ENCODE measurements at places on chromosomes 2 and 18.
A peak's percentile ranks its signal among the peaks of the same experiment; 100 is the strongest.

DNA sequence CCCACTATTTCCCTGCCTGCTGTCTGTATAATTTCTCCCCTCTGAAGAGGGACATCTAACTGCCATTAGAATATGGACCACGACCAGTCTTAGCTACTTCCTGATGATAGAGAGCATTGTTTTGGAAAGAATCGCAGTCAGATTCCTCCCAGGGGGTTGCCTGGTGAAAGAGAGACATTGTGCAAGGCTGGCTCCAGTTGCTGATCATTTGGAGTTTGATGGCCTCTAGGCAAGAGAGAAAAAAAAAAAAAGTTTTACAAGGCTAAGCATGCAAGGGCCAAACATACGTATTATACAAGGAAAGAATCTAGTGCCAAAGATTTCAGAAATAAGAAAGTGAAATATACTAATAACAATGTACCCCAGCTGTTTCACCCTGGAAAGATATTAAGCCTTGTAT lies 182.2 kb downstream of the CMPK2 start:
- no peak for DNase-seq

DNA sequence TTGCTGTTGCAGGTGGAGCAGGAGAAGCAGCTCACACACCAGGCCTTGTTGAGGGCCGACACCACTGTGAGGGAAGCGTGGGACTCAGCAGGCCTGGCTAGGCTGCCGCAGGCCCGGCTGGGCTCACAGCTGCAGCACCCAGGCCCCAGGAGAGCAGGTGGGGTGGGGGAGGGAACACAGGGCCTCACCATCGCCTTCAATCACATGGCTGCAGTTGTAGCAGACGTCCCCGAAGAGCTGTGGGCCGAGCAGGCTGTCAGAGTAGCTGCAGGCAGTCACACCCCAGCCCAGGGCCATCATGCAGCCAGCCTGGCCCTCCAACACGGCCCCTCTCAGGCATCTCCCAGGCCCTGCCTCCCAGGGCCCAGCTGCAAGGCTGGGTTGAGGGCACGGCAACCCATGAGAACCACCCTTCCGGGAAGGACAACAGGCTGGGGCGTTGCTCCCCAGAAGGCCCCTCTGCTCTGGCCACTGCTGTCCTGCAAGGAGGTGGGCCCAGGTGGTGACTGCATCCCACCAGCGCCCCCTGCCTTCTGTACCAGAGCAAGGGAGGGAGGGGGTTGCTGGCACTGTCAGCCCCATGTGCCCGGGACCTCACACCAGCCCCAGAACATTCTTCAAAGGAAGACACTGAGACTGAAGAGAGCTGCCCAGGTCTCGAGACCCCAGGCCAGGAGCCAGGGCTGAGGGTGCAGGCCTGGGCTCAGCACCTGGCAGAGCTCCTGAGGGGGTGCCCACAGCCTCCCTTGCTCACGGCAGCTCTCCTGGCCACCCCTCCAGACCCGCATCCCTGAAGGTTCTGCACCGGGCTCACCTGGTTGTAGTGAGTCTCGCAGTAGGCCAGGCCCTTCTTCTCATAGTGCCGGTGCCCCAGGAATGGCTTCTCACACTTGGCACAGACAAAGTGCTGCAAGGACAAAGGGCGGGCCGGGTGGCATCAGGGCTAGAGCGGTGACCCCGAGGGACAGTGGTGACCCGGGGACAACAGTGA lies 5.6 kb upstream of the GPR17 start:
- DNase-seq: no peak

DNA sequence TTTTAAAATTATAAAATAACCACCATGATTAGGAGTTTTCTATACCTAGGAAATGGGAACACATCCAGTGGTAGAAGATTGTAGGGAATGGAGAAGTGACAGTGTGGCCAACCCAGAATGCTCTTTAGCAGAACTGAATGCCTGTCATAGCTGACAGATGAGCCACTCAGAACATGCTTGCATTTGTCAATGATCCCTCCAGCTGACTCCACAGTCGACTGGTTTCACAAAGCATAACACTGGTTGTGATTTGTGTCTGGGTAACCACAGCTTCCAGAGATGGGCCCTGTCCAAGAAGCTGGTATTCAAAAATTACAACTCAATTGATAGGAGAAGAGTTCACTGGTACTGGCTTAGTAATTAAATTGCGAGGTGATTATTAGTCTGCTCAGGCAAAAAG lies 9.0 kb upstream of the CTIF start:
- DNase-seq: no peak

- DNase-seq: no peak
Measured at GRCh38 chr2:123811846-123812245, 213.2 kb upstream of the CNTNAP5 start.

DNA sequence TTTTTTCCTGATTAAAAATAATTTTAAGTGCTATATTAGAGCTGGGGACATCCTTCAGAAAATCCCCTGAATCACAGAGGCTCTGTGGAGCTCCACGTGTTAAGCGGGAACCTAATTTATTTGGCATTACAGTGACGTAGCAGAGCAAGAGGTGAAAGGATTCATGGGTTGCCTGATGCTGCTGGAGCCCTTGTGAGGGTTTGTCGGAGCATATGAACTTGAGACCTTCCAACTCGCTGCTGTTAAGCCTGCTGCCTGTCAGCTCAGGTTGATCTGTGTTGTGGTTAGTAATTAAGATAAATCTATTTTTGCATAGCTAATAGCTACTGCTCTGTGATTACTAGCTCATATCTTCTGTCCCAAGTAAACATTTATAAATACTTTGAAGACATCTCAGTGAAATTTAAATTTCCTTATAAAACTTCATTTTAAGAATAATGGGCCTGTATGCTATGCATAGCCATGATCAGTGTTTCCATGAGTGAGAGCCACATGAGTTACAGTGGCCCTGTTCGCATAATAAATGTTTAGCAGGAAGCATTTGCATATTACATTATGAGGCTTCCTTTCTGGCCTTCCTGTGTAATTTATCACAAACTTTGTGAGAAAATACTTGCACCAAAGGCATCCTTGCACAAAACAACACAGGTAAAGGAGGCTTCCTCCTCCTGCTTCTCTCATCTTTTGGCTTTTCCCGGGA lies 438.9 kb downstream of the PTPRM start:
- no peak for DNase-seq

GRCh38 chr2:233443511-233444183 lies 89.4 kb downstream of the DGKD start:
- DNase-seq: peak; percentile 73

- DNase-seq: no peak
Measured at GRCh38 chr2:69581774-69582581, 61.6 kb downstream of the AAK1 start.

DNA sequence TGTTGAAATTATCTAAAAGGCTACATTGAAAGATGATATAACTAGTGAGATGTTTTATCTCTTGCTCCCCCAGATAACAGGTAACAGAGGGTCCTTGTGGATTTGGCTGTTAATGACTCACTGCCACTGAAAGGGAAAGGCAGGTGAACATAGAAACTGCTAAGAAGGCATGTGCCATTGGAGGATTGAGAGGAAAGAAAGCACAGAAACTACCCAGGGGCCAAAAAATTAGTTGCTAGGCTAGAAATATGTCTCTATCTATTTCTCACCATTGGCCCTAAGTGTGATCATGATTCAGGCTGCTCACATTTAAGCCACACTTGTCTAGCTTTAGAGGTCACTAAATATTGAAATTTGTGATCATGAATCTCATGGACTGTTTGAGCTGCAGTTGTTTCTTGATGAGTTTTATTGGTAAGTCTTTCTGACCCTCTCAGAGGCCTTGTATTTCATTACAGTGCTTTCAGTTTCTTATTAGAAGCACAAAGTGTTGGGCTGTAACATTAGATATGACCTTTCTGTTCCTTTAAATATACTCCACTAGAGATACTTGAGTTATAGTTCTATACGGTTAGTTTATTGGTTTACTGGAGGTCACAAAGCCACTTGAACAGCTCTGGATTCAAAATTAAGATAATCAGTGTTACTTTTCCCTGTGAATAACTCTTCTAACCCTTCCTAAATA lies 26.2 kb downstream of the NAB1 start:
- no peak for DNase-seq

GRCh38 chr2:43186679-43187374 lies 39.6 kb downstream of the ZFP36L2 start:
- DNase-seq: no peak

- no peak for DNase-seq
Measured at GRCh38 chr2:9144617-9145016, 62.0 kb upstream of the ASAP2 start.
